ENCODE measurements at places on chromosomes 6 and 20. TPM values are rescaled to one million over a fixed set of nuclear protein-coding genes. Genes with fewer than 3 reads are reported as not detected.

MUC21 gene
- not detected for total RNA-seq

OR2J2 gene
- not detected for total RNA-seq

SCRT2 gene
- not detected for total RNA-seq

MC3R gene
- total RNA-seq = not detected

NOX3 gene
- not detected for total RNA-seq

UNC5CL gene
- total RNA-seq = 3.0 TPM

PPP1R3G gene
- total RNA-seq = not detected

PACRG gene
- total RNA-seq = not detected

RFX6 gene
- not detected for total RNA-seq

PGC gene
- total RNA-seq = not detected

BPIFA1 gene
- not detected for total RNA-seq

IP6K3 gene
- not detected for total RNA-seq

ATXN1 gene
- 12.7 TPM for total RNA-seq

GPX5 gene
- not detected for total RNA-seq

LY6G5B gene
- total RNA-seq = 6.5 TPM

ASIP gene
- total RNA-seq = not detected

IPCEF1 gene
- 25.2 TPM for total RNA-seq

ARMH2 gene
- not detected for total RNA-seq

PBOV1 gene
- not detected for total RNA-seq

POM121L2 gene
- total RNA-seq = not detected

SLC17A3 gene
- total RNA-seq = not detected

SYCP2 gene
- 1.5 TPM for total RNA-seq

HEY2 gene
- not detected for total RNA-seq

CRISP3 gene
- total RNA-seq = not detected

C20orf144 gene
- total RNA-seq = 0.15 TPM

CTSZ gene
- 17.9 TPM for total RNA-seq

HLA-DMB gene
- total RNA-seq = 0.76 TPM

FERMT1 gene
- total RNA-seq = 0.14 TPM

DYNLT2 gene
- 3.1 TPM for total RNA-seq

EYA2 gene
- not detected for total RNA-seq

SCGN gene
- not detected for total RNA-seq

BEND3 gene
- 2.0 TPM for total RNA-seq

BPIFB4 gene
- total RNA-seq = not detected

LPIN3 gene
- 0.84 TPM for total RNA-seq

TNF gene
- total RNA-seq = 33.2 TPM

MYLK4 gene
- not detected for total RNA-seq

HLA-DQB1 gene
- 7.4 TPM for total RNA-seq

SPATA25 gene
- total RNA-seq = 0.38 TPM

PLTP gene
- 4.8 TPM for total RNA-seq

LTB gene
- total RNA-seq = 50.5 TPM

RAET1E gene
- total RNA-seq = not detected

TGM3 gene
- total RNA-seq = not detected

PGBD1 gene
- total RNA-seq = 0.69 TPM

TAGAP gene
- 82.6 TPM for total RNA-seq

FAM162B gene
- total RNA-seq = not detected

MCUR1 gene
- total RNA-seq = 28.3 TPM

CD40 gene
- total RNA-seq = 6.1 TPM

CAPN11 gene
- not detected for total RNA-seq

ASF1A gene
- 30.3 TPM for total RNA-seq

TRERF1 gene
- total RNA-seq = 6.7 TPM

AARS2 gene
- 12.9 TPM for total RNA-seq

POU5F1 gene
- not detected for total RNA-seq

OR11A1 gene
- total RNA-seq = not detected

PDRG1 gene
- 19.3 TPM for total RNA-seq

PRR18 gene
- total RNA-seq = not detected

TBX18 gene
- not detected for total RNA-seq
